GOT3 (cell line): ENCODE measurements at places on chromosomes 3 and 15.

DNA sequence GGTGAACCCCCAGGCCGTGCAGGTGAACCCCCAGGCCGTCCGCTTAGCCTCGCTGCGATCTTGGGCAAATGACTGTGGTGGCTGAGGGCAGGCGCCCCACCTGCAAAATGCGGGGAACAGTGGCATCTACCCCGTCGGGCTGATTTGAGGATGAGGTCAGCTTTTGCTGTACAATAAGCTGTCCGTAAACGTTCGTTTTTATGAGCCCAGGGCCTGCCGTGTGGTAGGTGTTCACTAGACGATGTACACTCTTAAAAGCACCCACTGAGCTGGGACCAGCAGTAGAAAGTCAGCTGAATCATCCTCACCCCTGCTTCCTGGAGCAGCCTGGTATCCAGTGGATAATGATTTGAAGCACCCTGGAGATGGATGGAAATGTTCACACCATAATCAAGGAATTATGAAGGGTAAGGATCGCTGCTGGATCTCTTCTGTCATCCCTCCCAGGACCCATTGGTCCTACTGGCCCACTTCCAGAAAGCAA lies 943 bp upstream of the PCSK6 start:
- no peak for DNase-seq

DNA sequence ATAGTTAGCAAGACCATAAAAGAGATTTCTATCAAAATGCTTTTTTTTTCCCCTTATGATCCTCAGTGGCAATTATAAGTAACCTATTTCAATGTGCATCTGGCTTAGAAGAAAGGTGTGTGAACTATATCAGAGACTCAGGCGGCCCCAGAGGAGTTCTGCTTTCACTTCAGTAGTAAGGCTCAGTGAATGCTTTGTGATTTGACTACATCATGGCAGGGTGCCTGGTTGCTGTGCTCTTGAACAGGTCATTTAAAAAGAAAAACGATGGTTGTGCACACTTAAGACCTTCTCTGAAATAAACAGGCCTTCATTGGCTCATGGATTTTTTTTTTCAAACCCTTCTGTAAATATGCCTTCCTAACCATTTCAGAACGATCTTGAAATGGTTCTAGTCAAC lies 400.4 kb upstream of the RARB start:
- DNase-seq: no peak

- no peak for DNase-seq
Observed at GRCh38 chr15:70055601-70056051, 42.1 kb downstream of the TLE3 start.

DNA sequence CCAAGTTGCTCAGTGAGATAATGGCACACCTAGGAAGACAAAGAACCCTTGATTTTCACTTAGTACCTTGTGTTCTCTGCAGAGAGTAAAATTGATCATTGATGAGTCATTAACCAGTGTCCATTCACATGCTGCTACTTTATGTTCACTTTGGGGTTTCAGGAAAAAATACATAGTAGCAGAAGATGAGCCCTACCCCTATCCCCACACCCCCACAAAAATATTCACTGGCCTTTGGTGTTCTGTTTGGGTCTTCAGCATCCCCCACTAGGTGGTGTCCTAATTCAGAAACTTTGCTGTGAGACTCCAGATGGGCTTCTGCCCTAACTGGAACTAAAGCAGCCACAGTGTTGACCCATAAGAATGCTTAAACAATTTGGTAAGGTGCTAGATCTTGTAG lies 178.8 kb downstream of the KLHL25 start:
- no peak for DNase-seq

DNA sequence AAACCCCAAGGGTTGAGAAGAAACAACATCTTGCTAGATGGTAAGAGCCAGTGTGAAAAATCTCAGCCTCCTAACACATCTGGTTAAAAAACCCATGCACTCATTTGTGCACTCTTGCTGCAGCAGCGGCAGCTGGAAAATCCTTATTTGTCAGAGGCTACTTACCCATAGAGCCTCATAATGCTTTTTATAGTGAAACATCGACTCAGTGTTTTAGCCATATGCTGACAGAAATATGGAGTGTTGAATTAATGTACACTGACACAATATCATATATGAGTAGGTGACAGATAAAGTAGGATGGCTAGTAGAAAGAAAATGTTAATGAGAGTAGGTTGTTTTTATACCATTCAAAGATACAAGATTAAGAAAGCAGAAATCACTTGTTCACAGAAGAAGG lies 13.0 kb downstream of the SLC9A9 start:
- DNase-seq: no peak

- no peak for DNase-seq
Observed at GRCh38 chr3:104291437-104291851, 1075.3 kb upstream of the ALCAM start.
